ENCODE measurements at places on chromosomes 1 and 21.
A peak's percentile ranks its signal among the peaks of the same experiment; 100 is the strongest.

DNA sequence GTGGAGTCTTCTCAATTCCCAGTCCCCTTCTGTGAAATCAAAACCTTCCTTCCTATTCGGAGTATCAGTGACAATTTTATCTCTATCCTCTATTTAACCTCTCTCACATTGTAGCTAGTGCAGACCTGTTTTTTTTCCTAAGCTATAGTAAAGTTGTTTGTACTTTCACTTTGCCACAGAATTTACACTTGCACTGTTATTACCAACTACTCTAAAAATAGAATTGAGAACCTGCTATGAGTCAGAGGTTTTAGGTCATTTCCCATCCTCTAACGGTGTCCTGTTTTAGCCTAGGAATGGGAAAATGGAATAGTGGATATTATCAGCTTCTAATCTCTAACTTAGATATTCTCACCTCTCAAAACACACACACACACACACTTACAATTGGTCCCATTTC lies 862.7 kb downstream of the NCAM2 start:
- no peak for DNase-seq

DNA sequence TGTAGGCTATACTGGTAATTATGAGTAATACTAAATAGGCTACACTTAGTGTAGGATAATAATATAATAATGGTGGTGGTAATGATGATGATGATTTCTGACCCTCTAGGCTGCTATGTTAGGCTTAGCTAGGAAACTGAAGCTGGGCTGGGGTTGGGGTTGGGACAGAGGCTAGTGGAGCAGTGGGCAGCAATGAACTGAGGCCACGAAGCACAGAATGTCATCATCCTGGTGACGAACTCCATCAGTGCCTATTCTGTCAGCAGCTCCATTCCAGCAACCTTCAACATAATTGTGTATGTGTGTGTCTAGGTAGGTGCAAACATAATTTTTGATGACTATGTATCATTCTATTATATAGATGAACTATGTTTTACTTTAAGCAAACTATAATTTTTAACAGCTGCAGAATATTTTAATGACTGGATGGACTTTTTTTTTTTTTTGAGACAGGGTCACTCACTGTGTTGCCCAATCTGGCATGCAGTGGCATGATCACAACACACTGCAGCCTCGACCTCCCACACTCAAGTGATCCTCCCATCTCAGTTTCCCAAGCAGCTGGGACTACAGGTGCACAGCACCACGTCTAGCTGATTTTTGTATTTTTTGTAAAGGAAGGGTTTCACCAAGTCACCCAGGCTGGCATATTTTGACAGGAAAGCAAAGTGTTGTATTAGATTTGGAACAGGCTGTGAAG lies 12.9 kb upstream of the CLIC4 start:
- DNase-seq, result no peak

DNA sequence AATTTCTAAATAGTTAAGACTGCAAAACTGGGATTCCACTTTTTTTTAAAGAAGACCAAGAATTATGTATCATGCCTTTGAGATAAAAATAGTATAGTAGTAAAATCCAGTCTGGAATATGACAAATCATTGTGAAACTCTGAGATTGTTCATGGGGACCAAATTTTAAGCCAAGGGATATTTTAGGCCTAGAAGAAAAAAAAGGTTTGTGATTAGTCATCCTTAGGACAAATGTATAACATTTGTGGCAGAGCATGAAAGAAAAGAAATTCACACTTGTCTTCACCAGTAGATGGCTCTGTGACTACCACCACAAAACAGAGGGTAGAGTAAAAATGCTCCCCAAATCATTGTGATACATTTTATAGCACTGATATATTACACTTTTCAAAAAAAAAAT lies 226.1 kb downstream of the KCTD3 start:
- DNase-seq, result no peak

DNA sequence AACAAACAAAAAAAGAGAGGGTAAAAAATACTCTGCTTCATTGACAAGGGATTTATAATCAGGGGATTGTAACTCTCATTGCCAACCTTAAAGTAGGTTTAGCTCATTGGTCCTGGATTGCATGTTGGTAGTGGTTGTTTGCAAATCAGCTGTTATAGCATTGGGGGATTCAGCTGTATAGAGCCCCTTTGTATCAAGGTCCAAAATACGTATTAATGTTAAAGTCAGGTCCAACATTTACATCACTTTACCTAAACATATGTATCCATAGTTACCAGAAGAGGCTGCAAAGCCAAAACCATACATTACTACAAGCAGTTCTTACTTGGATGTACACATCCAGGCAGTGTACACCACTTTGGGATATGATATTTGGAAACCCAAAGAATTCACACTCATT lies 29.4 kb downstream of the RPS27 start:
- no peak for DNase-seq

DNA sequence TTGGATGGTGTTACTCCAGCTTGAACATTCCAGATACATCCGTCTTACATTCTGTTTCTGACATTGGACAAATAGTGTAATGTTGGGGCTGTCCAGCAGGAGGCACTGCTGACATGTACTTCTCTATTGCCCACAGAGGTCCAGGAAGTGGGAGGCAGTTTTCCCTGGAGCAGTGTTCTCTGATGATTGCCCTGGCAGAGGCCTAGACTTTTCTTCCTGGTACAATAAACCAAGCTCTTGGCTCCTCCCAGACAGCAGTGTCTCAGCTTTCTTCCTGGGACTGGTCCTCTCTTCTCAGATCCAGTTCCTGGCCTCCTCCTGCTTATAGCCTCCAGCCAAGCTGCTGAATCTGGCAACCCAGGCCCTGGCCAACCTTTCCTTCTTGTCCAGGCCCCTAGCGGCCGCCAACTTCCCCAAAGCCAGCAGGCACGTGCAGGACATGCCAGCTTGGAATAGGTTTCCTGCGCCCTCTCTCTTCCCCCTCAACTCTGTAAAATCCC lies 14.9 kb upstream of the IFNLR1 start:
- peak; percentile 19 for DNase-seq

- no peak for DNase-seq
These were observed 5.8 kb downstream of the AVPR1B start for GRCh38 chr1:206111271-206111927.

- DNase-seq, result peak; percentile 42
These were observed 10.8 kb upstream of the DUSP12 start for GRCh38 chr1:161738627-161739287.

DNA sequence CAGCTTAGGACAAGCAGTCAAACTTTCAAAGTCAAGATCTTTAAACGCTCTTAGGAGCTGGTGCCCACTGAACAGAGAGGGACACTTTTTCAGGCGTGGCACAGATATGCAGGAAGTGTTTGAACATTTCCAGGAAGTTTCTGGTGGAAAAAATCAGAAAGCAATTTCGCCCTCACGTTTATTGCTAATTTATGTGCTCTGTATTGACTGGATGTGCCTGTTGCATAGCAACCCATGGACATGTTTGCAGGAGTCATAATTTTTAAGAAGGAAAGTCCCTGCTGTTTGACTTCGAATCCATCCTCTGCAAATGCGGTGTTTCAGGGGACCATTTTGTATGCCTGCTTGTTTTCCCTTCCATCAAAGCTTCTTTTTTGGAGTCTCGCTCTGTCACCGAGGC lies 239.9 kb upstream of the IRF2BP2 start:
- DNase-seq, result no peak

DNA sequence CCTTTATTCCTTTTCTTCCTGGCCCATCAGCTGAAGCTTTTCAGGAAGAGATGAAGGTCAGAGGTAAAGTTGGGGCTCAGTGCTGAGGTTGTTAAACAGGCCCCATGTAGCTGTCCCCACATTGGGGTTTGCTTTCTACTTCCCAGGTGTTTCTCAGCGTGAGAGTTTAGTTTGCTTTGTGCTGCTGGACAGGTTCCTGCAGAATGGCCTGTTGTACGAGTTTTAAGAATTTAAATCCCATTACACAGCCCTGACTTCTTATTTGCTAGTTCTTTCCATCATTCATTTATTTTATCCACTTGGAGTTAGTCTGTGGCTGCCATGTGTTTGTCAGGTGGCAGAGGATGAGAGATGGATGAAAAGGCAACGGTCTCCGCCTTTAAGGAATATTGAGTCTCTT lies 19.2 kb downstream of the CTPS1 start:
- DNase-seq, result no peak

DNA sequence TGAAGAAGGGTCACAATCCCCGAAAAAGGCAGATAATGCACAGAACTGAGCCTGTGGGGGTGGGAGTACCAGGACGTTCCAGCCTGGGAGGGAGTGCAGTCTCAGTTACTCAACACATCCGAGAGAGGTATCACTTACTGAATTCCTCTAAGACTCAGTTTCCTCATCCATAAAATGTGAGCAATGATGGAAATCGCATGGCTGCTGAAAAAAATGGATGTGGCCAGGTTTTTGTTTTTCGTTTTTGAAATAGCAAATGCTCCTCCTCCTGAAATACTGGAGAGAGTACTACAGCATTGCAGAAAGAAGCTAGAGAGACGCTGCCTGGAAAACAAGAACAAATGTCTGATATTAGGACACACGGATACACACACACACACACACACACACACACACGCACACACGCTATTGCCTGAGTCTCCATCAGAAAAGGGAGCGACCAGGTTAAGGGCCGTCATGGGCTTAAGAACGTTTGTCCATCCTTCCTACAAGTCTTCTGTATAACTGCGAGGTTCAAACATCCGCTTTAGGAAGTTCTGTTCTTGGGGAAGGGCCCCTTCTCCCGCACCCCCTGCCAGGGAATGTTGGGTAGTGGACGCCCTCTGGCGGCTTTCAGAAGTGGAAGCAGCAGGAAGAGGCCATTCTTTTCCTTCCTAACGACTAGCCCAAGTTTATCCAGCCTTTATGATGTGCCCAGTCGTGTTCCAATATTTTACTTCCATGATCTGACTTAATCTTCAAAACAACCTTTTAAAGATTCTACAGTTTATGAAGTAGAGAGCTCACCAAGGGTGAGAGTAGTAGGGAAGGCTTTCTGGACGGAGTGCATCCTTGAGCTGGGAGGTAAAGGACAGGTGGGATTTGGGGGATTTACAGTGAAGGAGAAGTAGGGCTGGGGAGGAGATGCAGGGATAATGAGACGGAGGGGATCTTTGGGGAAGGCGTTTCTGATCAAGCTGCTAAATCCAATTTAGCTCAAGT lies 699 bp upstream of the NES start:
- DNase-seq, result no peak

GRCh38 chr1:189027512-189027911 lies 1450.2 kb downstream of the BRINP3 start:
- DNase-seq, result no peak

DNA sequence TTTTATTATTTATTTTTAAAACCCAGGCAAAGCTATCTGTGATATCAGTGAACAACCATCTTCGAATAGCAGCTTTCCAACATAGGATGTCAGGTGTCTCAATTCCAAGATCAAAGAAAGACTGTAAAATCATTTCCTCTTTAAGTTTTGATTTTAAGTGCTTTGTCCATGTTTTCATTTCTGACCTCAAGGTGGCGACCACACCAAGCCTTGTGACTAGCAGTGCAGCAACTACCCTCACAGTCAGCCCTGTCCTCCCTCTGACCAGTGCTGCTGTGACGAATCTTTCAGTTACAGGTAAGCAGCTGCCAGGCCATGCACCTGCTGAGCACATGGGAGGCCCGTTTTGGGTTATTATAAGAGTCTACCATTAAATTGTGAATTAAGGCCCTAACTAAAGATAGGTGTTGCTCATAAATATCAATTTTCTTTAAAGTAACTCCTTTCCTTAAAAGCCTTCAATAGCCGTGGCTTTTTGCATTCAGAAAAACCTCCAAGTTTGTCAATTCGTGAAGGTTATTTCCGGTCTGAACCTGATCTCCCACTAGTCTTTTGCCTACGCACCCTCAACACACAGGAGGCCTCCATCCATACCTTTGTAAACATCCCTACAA lies 117.0 kb downstream of the CD247 start:
- DNase-seq, result peak; percentile 29

- DNase-seq, result no peak
These were observed 9.1 kb upstream of the RAB7B start for GRCh38 chr1:206012086-206012859.

GRCh38 chr1:114232691-114233090 lies 79.0 kb upstream of the SYT6 start:
- DNase-seq, result no peak

DNA sequence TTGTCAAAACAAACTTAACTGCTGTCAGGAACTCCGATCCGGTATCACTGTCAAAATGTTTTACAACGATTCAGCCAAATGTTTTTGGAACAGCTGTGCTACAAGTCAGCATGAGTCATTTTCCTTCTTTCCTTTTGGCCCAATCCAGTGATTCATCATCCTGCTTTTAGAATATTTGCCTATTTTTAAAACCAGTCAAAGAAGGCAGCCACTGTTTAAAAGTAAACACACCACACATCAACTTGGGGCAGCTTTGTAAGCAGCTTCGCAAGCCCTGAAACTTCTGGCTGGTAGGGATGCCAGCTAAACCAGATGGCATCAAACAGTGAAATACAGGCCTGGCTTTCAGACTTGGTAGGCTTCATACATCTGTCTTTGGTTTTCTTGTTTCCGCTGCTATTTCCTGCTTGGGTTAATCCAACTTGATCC lies 14.9 kb downstream of the MAP3K7CL start:
- no peak for DNase-seq

- no peak for DNase-seq
These were observed 23.6 kb upstream of the ANGPTL3 start for GRCh38 chr1:62573675-62574074.

DNA sequence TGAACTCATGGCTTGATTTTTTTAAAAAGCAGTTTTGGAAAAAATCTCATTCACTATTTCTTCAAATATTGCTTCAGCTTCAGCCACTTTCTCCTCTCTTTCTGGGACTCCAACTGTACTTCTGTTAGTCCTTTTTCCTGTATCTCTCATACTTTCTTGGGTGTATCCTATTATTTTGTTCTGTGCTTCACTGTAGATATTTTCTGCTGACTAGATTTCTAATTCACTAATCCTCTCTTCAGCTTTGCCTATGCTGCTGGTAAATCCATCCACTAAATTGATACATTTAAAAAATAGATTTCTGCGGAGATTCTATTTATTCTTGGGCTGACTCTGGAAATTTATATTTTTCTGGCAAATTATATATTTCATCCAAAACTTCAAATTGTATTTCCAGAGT lies 4.9 kb upstream of the KCNE2 start:
- DNase-seq, result no peak

GRCh38 chr1:55386456-55386855 lies 171.3 kb upstream of the USP24 start:
- DNase-seq, result no peak

GRCh38 chr1:31418626-31419323 lies 5.8 kb downstream of the SERINC2 start:
- no peak for DNase-seq

Data from activated effector memory CD4-positive, alpha-beta T cell treated with Interleukin-2 at 50 U/mL for 16 hours (primary cell).